Pancreas (tissue), 10 donors: ENCODE measurements at places on chromosomes 2 and 18. TPM values are rescaled to one million over a fixed set of nuclear protein-coding genes. Genes with fewer than 3 reads are reported as not detected.

DNA sequence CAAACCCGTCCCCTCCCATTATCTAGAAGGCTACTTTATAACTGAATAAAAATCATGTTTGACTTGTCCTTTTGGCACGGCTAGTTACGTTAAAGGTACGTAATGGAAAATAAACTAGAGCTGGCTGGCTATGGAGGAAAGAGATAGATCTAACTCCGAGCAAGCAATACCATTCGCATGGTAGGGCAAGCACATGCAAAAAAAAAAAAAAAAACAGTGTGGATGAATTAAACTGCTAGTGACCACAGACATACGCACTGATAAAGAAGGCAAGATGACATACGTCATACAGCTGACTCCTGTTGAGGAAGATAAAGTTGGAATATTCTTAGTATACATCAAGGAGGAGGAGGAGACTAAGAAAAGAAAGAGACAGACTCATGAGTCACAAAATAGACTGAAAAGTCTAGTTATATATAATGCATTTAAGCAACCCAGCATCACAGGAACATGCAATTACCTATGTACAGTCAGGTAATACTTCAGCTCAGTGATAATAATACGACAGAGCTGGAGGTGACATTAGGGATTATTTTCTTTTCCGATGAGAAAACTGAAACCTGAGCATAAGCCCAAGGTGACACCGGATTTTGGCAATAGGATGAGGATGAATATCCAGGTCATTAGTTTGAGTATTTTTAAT, 37.9 kb upstream of the NARS1 start:
- no peak for DNase-seq

DNA sequence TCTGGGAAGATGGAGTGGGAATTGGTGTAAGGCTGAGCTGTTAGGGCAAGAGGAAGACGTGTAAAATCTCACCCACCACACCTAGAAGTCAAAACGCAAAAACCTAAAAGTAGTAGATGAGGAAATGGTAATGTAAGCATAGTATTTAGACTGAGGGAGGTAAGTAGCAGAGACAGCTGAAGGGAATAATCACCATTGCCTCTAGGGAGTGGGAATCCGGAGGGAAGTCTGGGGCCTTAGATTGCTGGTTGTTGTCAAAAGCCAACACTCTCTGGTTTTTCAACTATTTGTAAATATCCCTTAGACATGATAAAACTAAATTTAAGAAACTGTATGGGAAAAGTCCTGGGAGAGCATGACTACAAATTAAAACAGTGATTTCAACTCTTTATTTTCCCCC, 28.7 kb upstream of the MYCN start:
- DNase-seq: no peak

SLC19A3 gene
- 3.9 TPM for total RNA-seq

GRCh38 chr18:36757081-36757480, 71.7 kb downstream of the TPGS2 start:
- DNase-seq: no peak

RMDN2 gene
- total RNA-seq: 3.6 TPM

POTEJ gene
- not detected for total RNA-seq

- DNase-seq: no peak
Measured at GRCh38 chr18:22302144-22302543, 115.6 kb downstream of the CTAGE1 start.

DNA sequence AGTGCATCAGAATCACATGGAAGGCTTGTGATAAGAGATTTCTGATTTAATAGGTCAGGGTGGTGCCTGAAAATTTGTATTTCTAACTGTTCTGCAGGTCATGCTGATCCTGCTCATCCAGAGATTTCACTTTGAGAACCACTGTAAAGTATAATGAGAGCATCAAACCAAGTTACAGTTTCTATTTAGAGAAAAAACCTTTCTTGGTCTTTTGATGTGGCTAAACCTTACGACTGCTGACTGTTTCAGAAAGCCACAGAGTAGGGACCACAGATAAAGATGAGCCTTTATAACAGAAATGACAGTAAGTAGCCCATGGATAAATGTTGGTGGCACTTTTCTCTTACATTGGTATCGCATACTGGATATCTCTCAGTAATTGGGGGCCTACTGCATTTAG, 109.4 kb upstream of the FANCL start:
- no peak for DNase-seq

DNA sequence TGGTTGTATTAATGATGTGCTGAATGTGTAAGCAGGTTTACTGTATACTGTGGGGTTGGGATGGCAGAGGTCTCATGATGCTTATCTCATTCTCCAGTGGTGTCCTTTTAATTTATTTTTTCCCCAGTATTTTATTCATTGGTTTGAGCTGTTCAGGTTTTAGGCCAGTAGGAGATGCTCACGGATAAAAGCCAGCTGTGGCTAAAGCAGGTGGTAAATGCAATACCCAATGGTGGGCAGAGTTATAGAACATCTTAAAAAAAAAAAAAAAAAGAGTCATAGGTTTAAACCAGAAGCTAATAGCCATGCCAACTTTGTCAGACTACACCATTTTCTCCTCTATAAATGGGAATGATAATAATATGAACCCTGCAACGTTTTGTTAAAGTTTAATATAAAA, 57.8 kb upstream of the NEUROD1 start:
- DNase-seq: no peak

DNA sequence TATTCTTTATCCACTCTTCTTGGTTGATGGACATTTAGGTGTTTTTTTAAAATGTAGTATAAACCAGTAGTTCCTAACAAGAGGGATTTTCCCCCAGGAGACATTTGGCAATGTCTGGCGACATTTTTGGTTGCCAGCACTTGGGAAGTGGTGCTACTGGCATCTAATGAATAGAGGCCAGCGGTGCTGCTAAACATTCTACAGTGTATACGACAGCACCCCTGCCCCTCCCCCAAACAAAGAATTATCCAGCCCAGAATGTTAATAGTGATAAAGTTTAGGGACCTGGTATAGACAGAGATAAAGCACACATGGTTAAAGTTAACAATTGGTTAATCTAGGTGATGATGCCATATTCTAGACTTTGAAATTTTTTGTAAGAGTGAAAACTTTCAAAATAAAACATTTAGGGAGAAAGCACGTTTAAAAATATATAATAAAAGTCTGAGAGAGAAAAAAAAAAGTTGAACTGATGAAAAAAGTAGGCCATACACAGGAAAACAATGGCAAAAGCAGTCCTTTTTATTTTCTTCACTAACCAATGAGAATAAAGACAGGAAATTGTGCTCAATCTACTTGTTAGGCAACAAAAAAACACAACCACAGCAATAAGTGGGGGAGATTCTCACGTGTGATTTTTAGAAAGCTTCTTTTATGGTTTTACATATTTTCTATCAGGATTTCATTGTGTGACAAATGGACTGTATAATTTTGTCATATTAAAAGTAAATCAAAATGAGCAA, 14.8 kb downstream of the FBXO48 start:
- no peak for DNase-seq

GRCh38 chr2:42904576-42904876, 112.1 kb upstream of the HAAO start:
- DNase-seq: no peak

GRCh38 chr2:25230198-25230947, 62.0 kb upstream of the POMC start:
- DNase-seq: no peak

CHST10 gene
- total RNA-seq: 1.7 TPM

ELOA2 gene
- total RNA-seq: not detected

- DNase-seq: no peak
Measured at GRCh38 chr18:21267400-21267799, 25.4 kb downstream of the GREB1L start.

GRCh38 chr18:11883153-11883552, 25.0 kb downstream of the MPPE1 start:
- DNase-seq: no peak
